Subcutaneous adipose tissue (tissue), 4 donors: ENCODE measurements at places on chromosomes 6 and 20. TPM values are rescaled to one million over a fixed set of nuclear protein-coding genes. Genes with fewer than 3 reads are reported as not detected.

OPN5 gene
- total RNA-seq = not detected

CLVS2 gene
- not detected for total RNA-seq

MEA1 gene
- total RNA-seq = 57.3 TPM

PNLDC1 gene
- not detected for total RNA-seq

SPEF1 gene
- total RNA-seq = 1.3 TPM

XKR7 gene
- not detected for total RNA-seq

ABHD16B gene
- total RNA-seq = not detected

TUBB2B gene
- 1.0 TPM for total RNA-seq

MRPS10 gene
- total RNA-seq = 30.4 TPM

LAMA4 gene
- 212 TPM for total RNA-seq

CNR1 gene
- total RNA-seq = 57.7 TPM

FAM162B gene
- total RNA-seq = 25.6 TPM

COL12A1 gene
- 216 TPM for total RNA-seq

GRM4 gene
- not detected for total RNA-seq

ETV7 gene
- total RNA-seq = 0.44 TPM

ARMC2 gene
- 4.2 TPM for total RNA-seq

LSM14B gene
- total RNA-seq = 20.9 TPM

RAMACL gene
- total RNA-seq = 8.8 TPM

GABRR1 gene
- not detected for total RNA-seq

PNPLA1 gene
- not detected for total RNA-seq

EDN1 gene
- total RNA-seq = 12.9 TPM

VPS16 gene
- total RNA-seq = 23.3 TPM

GPSM3 gene
- total RNA-seq = 10.0 TPM

JAG1 gene
- total RNA-seq = 103 TPM

MOCS1 gene
- 52.0 TPM for total RNA-seq
